ENCODE measurements at places on chromosomes 7 and 10.

GRCh38 chr10:99365311-99365710, 36.2 kb downstream of the CNNM1 start:
- peak; percentile 73 for DNase-seq

- no peak for DNase-seq
Measured at GRCh38 chr10:10647331-10647730, 370.3 kb upstream of the CELF2 start.

DNA sequence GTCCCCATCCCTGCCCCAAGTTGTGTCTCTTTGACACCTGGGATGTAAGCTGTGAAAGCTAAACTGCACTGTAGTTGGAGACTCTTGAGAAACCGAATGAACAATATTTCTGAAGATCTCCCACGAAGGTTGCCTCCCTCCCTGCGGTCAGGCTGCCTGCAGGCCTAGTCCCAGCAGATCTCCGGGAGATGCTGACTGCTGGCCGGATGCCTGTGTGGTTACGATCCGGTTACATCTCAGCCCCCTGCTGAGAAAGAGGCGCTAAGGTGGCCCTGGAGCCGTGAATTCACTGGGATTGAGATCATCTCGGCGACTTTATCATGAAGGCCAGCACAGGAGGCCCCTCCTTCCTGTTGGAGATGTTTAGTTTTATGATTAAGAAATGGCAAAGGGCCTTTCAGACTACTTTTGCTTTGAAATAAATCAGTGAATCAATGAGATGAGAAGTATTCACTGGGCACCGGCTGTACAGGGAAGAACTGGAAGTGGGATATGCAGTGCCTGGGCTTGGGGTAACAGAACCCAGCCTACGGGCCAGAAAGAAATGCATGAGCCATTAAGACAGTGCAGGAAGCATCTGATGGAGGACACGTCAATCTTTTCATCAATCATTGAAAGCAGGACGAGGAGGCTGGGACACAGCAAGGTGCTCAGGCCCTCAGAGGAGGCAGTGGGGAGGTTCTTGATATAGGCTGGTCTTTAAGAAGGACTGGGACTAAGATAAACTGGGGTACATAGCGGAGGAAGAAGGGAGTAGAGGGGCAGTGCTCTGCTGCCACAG, 177.6 kb downstream of the PRKAG2 start:
- no peak for DNase-seq

- no peak for DNase-seq
Measured at GRCh38 chr7:133534816-133535215, 281.9 kb downstream of the EXOC4 start.

All from G401 (cell line).